Natural killer cell (primary cell): ENCODE measurements at places on chromosomes 12 and 14. TPM values are rescaled to one million over a fixed set of nuclear protein-coding genes. Genes with fewer than 3 reads are reported as not detected.

DNA sequence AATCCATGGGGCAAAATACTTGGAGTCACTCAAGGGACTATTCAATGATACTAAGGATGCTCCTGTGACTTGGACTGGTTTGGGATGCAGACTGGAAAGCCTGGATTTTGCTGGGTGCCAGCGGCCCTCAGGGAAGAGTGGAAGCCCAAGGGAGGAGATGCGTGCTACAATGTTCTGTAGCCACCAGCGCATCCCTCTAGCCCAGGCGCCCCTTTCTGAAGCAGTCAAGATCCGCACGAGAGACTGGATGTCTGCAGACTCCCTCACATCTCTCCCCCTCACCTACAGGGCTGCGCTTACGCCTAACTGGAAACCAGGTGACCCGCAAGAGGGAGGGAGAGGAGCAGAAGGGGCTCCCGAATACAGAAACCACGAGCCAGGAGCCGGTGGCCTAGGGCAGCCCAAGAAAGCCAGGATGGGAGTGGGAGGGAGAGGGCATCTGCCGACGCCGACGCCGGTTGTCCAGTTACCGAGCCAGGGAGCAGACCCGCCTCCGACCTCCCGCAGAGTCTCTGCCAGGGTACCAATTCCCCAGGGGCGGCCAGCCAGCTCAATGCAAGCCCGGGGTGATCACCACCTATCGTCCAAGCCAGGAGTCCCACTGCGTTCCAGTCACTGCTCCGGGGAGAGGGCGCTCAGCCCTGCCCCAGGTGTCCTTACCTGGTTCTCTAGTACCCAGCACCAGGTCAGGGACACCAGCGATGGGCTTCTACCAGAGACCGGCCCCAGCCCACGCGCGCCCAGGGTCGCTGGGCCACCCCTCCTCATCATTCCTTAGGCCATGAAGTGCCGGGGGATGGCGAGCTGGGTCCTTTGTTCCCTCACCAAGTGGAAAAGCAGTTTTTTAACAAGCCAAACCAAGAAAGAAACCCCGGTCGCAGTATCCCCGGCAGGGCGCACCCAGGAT is 1.2 kb downstream of the NTN4 start:
- no peak for DNase-seq
- H3K4me3 ChIP-seq = peak overlapping the region; percentile 23
- no peaks in the 10 kb centered on the region for H3K36me3 ChIP-seq
- H3K4me1 ChIP-seq = peaks cover 16% of the 10 kb centered on the region

- H3K27me3 ChIP-seq = peaks cover 2% of the 10 kb centered on the region
- no peak overlapping the region for H3K4me3 ChIP-seq
- H3K36me3 ChIP-seq = no peaks in the 10 kb centered on the region
- no peak for DNase-seq
- H3K27ac ChIP-seq = no peak overlapping the region
Measured at GRCh38 chr12:32761716-32762115, 6.0 kb upstream of the YARS2 start.

DNA sequence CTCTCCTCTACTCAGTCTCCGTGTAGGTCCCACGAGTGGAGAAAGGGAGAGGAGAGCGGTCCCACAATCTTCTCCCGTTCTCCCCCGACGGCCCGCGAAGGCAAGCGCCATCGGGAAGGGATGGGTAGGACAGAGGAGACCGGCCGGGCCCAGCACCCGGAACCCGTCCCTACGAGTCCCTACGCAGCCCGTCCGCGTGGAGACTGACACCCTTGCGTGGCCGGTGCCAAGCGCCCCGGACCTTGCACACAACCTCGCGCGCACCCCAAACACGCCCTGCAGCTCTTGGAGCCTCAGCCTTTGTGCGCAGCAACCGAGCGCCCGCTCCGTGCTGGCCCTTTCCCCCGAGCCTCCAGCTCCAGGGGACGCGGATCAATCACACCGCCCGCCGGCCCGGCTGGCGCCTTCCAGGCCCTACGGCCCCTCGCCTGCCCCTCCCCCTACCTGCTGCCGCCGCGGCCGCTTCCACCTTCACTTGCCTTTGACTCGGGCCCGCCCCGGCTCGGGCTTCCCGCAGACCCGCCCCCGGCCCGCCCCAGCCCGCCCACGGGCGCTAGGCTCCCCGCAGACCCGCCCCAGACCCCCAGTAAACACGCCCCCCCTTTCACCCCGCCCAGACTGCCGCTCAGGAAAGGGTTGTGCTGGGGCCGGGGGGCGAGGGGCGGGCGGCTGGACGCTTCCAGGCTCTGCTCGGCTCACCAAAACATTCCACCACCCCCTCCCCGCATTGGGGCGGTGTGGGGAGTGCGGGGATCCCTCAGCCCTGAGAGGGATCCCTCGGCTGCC is at the start of gene NDRG2:
Gene NDRG2, minus strand, starts transcription at position 477 of the 786 bp plus-strand sequence. CDS start 1,746 bp downstream, outside the sequence.
- peaks cover 2% of the 10 kb centered on the region for H3K27me3 ChIP-seq
- DNase-seq = peak; percentile 85
- H3K4me1 ChIP-seq = peaks cover 23% of the 10 kb centered on the region
- peak within 1 kb of the TSS; percentile 81 for H3K4me3 ChIP-seq
- H3K27ac ChIP-seq = no peak within 1 kb of the TSS
- no peaks in the 10 kb centered on the region for H3K36me3 ChIP-seq

The SRGAP1 gene
- total RNA-seq = 0.10 TPM

DNA sequence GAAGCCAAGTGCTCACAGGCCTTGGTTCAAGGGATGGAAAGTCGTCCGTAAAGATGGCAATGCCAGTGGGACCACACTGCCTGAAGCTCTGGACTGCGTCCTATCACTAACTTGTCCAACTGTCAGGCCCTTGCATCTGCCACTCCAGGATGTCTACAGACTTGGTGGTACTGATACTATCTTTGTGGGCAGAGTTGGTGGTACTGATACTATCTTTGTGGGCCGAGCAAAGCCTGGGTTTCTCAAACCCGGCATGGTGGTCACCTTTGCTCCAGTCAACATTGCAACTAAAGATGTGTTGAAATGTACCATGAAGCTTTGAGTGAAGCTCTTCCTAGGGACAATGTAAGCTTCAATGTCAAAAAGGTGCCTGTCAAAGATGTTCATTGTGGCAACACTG is 128.4 kb upstream of the SEL1L start:
- no peaks in the 10 kb centered on the region for H3K4me1 ChIP-seq
- no peak overlapping the region for H3K27ac ChIP-seq
- no peaks in the 10 kb centered on the region for H3K36me3 ChIP-seq
- no peak for DNase-seq
- no peaks in the 10 kb centered on the region for H3K27me3 ChIP-seq

The KCNJ8 gene
- not detected for total RNA-seq

GRCh38 chr12:75704664-75705063 is 193.3 kb upstream of the KRR1 start:
- H3K36me3 ChIP-seq = no peaks in the 10 kb centered on the region
- no peak overlapping the region for H3K27ac ChIP-seq
- no peaks in the 10 kb centered on the region for H3K27me3 ChIP-seq
- DNase-seq = no peak

GRCh38 chr12:65443038-65443437 is 164.6 kb downstream of the MSRB3 start:
- no peak overlapping the region for H3K4me3 ChIP-seq
- no peaks in the 10 kb centered on the region for H3K36me3 ChIP-seq
- no peak for DNase-seq
- H3K27me3 ChIP-seq = no peaks in the 10 kb centered on the region
- no peaks in the 10 kb centered on the region for H3K4me1 ChIP-seq

GRCh38 chr12:41943671-41944070 is 201.0 kb downstream of the GXYLT1 start:
- no peak for DNase-seq
- H3K4me1 ChIP-seq = no peaks in the 10 kb centered on the region
- H3K27ac ChIP-seq = no peak overlapping the region
- no peaks in the 10 kb centered on the region for H3K36me3 ChIP-seq

The KLRG1 gene
- total RNA-seq = 76.3 TPM

GRCh38 chr12:79115743-79116142 is 251.2 kb downstream of the SYT1 start:
- no peak overlapping the region for H3K4me3 ChIP-seq
- H3K4me1 ChIP-seq = no peaks in the 10 kb centered on the region
- no peaks in the 10 kb centered on the region for H3K36me3 ChIP-seq
- no peak overlapping the region for H3K27ac ChIP-seq

- no peaks in the 10 kb centered on the region for H3K4me1 ChIP-seq
- no peak overlapping the region for H3K27ac ChIP-seq
- no peaks in the 10 kb centered on the region for H3K27me3 ChIP-seq
- H3K4me3 ChIP-seq = no peak overlapping the region
Measured at GRCh38 chr12:12683725-12684124, 12.3 kb downstream of the GPR19 start.

The KRT83 gene
- total RNA-seq = not detected

GRCh38 chr12:111154147-111154834 is 214.6 kb downstream of the PHETA1 start:
- no peak overlapping the region for H3K4me3 ChIP-seq
- no peak for DNase-seq
- H3K36me3 ChIP-seq = no peaks in the 10 kb centered on the region
- no peaks in the 10 kb centered on the region for H3K27me3 ChIP-seq
- no peaks in the 10 kb centered on the region for H3K4me1 ChIP-seq

DNA sequence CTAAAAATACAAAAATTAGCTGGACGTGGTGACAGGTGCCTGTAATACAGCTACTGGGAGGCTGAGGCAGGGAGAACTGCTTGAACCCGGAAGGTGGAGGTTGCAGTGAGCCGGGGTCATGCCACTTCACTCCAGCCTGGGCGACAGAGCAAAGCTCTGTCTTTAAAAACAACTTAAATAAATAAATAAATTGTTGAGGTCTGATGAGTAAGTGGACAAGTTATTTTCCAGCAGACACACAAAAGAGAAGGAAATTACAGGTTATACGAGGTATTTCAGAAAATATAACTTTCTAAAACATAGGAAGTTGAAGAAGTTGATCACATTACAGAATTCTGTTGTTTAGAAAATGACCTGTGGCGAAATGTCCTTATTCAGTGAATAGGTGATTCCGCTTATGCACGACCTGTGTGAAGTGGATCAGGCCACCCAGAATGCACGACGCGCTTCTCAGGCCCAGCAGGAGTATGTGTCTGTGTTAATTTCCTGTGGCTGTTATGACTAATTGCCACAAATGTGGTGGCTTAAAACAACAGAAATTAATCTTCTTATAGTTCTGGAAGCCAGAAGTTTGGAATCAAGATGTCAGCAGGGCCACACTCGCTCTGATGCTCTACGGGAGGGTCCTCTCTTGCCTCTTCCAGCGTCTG is 38.1 kb downstream of the P2RX7 start:
- H3K27me3 ChIP-seq = no peaks in the 10 kb centered on the region
- no peak overlapping the region for H3K27ac ChIP-seq
- H3K36me3 ChIP-seq = peaks cover 27% of the 10 kb centered on the region
- H3K4me3 ChIP-seq = no peak overlapping the region
- no peaks in the 10 kb centered on the region for H3K4me1 ChIP-seq
- no peak for DNase-seq

The MDM2 gene
- 130 TPM for total RNA-seq

GRCh38 chr14:85447883-85448282 is 82.1 kb upstream of the FLRT2 start:
- no peak overlapping the region for H3K27ac ChIP-seq
- no peaks in the 10 kb centered on the region for H3K36me3 ChIP-seq
- no peak overlapping the region for H3K4me3 ChIP-seq
- no peaks in the 10 kb centered on the region for H3K27me3 ChIP-seq
- H3K4me1 ChIP-seq = no peaks in the 10 kb centered on the region

- H3K27ac ChIP-seq = no peak overlapping the region
- no peaks in the 10 kb centered on the region for H3K36me3 ChIP-seq
- DNase-seq = peak; percentile 70
- no peaks in the 10 kb centered on the region for H3K27me3 ChIP-seq
Measured at GRCh38 chr14:100850841-100851585, 25.1 kb downstream of the MEG3 start.
